Activated T-cell treated with anti-CD3 and anti-CD28 coated beads for 4 hours (primary cell): ENCODE measurements at places on chromosomes 5 and 9.

- no peak for DNase-seq
Measured at GRCh38 chr5:65186646-65187227, 295.0 kb downstream of the ADAMTS6 start.

GRCh38 chr9:27441741-27442070 is 82.4 kb upstream of the IFNK start:
- no peak for DNase-seq

GRCh38 chr5:150598006-150598405 is 42.5 kb upstream of the SYNPO start:
- no peak for DNase-seq

DNA sequence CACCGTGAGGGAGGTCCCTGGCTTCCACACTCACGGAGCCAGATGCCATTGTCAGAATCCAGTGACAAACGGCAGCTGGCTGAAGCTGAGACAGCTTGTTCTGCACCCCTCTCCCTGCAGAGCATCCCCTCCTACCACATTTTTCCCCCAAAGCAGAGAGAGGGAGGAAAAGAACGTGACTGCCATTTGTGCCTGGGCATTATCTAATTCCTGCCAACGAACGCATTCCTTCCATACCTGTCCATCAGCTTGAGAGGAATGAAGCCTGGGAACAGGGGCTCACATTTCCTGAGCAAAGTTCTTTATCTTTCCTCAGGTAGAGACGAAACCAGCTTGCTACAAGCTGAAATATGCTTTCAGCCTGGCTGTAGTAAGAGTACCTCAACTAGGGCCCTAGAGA is 175.4 kb downstream of the SLIT3 start:
- DNase-seq = no peak

- DNase-seq = no peak
Measured at GRCh38 chr9:88478246-88478645, 56.7 kb upstream of the NXNL2 start.

- no peak for DNase-seq
Measured at GRCh38 chr5:33312571-33313549, 127.9 kb upstream of the TARS1 start.

DNA sequence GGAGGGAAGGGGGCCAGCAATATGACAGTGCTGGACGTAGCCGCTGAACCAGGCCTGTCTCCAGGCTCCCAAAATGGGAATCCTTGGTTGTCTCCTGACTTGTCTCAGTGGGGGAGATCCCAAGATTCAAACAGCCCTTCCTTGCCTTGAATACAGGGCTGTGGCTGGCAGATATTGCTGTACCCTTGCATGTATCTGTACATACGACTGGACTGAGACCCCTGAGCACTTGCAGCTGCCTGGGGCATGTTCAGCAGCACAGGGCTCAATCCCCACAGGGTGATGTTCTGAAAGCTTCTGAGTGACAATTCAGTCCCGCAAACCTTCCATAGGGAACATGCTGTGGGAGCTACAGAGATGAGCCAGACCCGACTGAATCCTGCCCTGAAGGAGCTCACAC is 13.3 kb downstream of the OR13J1 start:
- DNase-seq = no peak

- no peak for DNase-seq
Measured at GRCh38 chr5:102971676-102972293, 148.2 kb downstream of the GIN1 start.

DNA sequence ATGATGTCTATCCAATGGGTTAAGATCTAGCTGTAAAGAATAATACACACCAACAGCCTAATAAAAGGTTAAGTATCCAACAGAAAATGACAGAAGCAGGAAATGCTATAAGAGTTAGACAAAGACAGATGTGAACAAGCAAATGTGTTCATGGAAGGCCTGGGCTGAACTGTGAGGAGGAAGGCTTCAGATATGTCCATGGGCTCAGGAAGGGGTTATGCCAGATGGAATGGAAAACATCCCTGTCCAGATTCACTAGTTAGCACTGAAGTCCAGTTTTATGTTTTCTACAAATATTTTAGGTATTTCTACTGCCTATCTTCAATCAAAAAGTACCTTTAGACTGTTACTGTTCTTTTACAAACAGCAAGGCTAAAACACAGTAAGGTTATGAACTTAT is 27.1 kb downstream of the ERAP1 start:
- DNase-seq = no peak

DNA sequence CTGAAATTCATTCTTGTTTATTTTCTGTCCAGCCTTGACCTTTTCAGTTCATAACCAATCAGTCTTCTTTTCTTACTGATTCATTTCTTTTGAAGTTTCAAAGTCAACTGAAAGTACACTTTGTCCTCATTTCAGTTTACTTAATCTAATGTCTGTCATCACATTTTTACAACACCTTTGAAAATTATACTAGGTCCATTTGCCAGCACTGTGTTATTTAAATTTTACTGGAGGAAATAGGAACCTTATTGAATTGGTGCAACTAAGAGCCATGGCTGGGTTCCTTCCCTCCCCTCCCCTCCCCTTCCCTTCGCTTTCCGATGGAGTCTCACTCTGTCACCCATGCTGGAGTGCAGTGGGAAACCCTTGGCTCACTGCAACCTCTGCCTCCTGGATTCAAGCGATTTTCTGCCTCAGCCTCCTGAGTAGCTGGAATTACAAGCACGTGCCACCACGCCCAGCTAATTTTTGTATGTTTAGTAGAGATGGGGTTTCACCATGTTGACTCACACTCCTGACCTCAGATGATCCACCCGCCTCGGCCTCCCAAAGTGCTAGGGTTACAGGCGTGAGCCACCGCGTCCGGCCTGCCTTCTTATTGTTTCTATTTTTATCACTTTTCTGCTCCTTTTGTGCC is 6.3 kb downstream of the RMI1 start:
- no peak for DNase-seq

DNA sequence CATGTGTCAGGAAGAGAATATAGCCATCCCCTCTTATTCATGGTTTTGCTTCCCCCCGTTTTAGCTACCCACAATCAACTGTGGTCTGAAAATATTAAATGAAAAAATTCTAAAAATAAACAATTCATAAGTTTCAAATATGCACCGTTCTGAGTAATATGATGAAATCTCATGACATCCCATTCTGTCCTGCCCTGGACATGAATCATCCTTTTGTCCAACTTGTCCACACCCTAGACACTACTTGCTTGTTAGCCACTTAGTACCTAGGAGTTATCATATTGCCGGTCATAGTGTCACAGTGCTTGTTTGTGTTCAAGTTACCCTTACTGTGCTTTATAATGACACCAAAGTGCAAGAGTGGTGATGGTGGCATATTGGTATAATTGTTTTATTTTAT is 113.5 kb downstream of the CAAP1 start:
- no peak for DNase-seq

DNA sequence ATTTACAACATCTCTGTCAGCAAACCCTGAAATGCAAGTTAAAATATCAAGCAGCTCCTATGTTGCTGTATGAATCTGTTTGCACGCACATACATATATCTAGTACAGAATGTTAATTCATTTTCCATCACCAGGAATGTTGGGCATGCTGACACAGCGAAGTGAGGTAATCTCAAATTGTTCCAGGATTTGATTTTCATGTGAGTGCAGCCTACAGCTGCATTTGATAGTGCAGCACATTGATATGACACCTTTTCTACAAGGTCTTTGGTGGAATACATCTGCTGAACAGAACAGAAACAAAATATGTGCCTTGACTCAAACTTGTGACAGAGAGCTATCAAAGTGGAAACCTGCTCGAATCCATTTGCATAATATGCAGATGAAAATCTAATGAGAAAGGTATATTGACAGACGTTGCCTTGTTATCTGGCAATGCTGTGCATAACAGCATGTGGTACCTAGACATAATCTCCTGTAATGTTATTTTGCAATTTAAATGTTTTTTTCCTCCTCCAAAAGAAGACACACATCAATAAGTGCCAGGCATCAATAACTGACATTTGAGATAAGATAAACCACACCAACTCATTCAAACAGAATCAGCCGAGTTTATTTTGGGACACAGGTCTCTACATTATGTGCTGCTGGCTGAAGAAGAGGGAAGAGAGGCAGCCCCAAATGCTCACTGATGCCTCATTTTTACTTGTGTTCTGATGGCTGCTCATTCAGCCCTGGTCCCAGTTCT is 512.2 kb downstream of the ZNF608 start:
- no peak for DNase-seq

- DNase-seq = no peak
Measured at GRCh38 chr9:89880161-89880560, 275.3 kb downstream of the GADD45G start.

GRCh38 chr9:104482921-104483570 is 21.0 kb upstream of the OR13F1 start:
- no peak for DNase-seq

GRCh38 chr9:32811246-32811645 is 27.9 kb downstream of the TMEM215 start:
- DNase-seq = no peak

GRCh38 chr9:136100700-136101614 is 5.9 kb upstream of the NACC2 start:
- DNase-seq = no peak

GRCh38 chr5:64654561-64654938 is 35.8 kb upstream of the SHISAL2B start:
- no peak for DNase-seq

DNA sequence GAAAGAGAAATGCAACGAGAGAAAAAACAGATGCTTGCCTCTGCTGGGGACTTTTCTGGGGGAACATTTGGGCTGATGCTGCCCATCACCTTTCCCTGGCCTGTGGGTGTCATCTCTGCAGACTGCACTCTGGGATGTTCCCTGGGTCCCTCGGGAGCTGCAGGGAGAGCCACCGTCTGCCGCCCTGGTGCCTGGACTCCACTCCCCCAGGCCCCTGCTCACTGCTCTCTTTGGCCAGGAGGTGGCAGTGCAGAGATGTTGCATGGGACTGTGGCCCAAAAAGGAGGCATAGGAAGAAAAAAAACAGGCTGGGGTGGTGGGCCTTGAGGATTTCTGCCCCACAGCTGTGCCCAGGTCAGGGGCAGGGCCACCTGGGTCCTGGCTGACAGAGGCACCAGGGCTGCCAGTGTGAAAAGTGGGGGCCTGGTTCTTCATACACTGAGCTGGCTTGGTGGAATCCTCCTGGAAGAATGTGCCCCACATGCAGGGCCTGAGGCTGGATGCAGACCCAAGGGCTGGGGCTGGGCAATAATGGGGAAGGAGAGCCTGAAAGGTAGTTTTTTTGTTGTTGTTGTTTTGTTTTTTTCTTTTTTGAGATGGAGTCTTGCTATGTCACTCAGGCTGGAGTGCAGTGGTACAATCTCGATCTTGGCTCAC is 353.6 kb downstream of the SLIT3 start:
- no peak for DNase-seq

- DNase-seq = no peak
Measured at GRCh38 chr9:128521956-128522355, 17.4 kb downstream of the GLE1 start.

- no peak for DNase-seq
Measured at GRCh38 chr5:64569858-64570257, 64.0 kb downstream of the RGS7BP start.

DNA sequence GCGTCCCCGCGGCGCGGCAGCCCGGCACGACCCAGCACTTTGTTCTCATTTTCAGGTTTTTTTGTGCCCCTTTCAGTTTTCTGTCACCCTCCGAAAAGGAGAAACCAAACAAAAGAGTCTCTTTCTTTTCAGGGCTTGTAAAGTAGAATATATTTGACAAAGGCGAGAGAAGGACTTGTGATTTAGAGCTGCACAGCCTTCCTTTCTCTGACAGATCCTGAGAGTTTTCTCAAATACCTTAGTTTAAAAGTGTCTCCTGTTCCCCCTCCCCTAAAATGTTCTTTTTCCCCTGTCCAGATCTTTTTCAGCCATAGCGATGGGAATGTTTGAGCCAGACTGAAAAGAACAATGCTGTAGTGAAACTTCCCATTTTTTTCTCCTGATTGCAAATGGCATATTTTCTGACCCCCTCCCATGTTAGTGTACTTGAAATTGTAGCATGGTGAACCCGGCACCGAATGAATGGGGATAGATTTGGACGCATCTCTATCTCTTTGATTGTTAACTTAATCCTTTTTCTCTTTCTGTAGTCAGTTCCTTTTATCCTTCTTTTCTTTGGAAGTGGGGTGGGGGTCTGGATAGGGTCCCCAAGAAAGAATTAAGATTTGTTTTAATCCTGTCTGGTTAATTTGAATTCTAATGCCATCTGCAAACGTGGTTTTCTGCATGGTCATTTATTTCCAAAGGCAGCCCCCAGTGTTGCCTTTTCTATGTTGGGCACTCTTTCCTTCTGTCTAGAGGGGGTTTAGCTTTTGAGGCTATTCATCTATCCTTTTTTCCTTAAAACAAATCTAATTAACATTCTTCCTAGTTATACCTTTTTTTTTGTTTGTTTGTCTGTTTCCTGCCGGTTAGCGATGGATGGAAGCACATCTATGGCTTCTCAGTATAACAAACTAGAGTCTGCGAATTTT is 2.2 kb downstream of the ZSWIM6 start:
- no peak for DNase-seq

DNA sequence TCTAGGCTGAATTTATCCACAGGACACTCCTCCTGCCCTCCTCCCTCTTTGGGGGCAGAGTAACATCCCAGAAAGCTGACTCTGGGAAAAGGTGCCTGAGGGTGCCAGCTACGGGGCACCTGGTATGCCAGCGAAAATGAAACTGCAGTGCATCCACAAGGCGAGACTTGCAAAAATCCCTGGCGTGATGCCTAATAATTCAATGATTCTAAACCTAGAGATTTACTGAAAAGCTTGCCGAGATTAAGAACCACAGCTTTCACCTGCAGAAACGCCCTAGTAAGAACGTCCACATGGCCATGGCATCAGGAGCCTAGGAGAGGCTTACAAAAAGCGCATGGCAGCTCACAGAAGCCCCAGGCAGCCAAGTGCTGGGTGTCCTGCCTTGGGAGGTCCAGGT is 20.9 kb downstream of the CCNJL start:
- DNase-seq = no peak

DNA sequence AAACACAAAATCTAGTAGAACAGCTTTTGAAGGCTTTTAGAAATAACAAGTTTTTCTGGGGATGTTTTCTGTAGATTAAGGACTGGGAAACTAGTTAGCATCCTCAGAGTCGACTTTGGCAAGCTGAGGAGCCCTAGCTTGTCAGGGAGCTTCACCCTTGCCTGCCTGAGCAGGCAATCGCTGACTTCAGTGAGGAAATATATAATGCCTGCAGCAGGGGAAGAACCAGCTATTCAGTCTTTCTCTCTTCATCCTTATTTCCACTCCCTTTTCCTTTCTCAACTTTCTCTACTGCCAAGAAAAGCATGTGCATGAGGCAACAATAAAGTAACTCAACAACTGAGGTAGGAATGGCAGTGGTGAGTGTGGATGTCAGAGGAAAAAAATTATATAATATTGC is 54.7 kb downstream of the PLK2 start:
- no peak for DNase-seq

GRCh38 chr9:105127863-105128220 is 116.6 kb upstream of the SLC44A1 start:
- peak; percentile 26 for DNase-seq

DNA sequence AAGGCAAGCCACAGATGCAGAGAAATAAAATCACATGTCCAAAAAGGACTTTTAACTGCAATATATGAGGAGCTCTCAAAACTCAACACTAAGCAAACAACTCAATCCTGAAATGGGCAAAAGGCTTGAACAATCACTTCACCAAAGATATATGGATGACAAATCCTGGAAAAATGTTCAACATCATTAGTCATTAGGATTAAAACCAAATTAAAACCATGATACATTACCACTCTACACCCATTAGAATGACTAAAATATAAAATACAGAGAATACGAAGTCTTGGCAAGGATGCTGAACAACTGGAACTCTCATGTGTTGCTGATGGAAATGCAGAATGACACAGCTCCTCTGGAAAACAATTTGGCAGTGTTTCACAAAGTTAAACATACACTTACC is 277.4 kb downstream of the TLE1 start:
- no peak for DNase-seq
